ENCODE measurements at places on chromosomes 4 and X.

GRCh38 chrX:152177052-152177451, 38.7 kb upstream of the MAGEA10 start:
- DNase-seq = no peak

DNA sequence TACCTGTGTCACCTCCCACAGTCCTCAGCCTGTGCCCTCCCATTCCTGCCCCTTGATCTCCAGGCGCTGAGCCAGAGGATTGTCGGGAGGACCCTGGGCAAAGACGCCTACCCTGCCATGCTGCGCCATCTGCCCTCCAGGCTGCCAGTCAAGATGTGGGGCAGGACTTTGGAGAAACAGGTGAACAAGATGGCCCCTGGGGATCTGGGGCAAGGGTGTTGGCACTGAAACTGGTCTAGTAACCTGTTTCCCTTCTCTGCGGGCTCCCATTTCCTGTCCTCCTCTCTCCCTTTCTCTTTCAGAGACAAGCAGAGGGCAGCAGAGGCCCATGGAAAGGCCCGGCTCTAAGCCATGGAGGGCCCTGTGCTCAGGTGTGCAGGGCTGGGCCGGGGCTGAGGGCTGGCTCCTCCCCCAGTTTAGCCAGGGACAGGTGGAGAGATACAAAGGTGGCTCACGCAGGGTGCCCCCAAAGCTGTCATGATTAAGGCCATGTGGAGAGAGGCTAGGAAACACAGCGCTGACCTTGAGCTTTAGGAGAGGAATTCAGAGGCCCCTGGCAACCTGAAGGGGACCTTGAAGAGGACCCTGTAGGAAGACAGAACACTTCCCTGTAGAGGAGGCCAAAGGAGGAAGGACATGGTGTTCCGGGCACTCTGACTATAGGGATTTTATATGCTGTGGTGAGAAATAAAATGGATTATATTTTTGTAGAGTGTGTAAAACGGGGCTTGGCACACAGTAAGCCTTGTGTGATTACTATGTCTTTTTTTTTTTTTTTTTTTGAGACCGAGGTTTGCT, at the start of gene GLOD5:
TSS of gene GLOD5 (plus strand) at position 74 of the 798 bp plus-strand sequence. CDS start at position 118, 44 bp downstream.
- peak; percentile 79 for DNase-seq

- DNase-seq = peak; percentile 96
Measured at GRCh38 chr4:169070071-169070894, 60.2 kb upstream of the CBR4 start.

GRCh38 chr4:4843635-4844291, 15.7 kb upstream of the MSX1 start:
- DNase-seq = no peak

DNA sequence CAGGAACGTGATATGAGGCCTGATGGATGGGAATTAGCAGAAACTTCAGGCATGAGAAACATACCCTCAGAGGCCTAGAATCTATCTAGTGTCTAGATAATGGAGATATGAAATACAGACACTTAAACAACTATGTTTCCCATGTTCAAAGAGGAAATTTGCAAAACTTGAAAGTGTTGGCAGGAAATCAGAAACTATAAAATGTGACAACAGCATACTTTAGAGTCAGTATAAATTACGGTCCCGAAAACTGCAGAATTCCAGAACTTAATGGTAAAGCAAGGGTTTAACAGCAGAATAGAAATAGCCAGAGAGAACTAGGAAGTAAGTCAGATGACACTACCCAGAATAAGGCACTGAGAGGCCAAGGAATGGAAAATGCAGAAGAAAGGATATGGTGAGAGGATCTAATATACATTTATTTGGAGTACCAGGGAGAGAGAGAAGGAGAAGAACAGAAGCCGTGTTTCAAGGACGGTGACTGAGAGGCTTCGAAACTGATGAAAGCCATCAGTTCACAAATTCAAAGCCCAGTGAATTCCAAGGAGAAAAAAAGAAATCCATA, 7.4 kb downstream of the HTT-AS start:
- DNase-seq = no peak

DNA sequence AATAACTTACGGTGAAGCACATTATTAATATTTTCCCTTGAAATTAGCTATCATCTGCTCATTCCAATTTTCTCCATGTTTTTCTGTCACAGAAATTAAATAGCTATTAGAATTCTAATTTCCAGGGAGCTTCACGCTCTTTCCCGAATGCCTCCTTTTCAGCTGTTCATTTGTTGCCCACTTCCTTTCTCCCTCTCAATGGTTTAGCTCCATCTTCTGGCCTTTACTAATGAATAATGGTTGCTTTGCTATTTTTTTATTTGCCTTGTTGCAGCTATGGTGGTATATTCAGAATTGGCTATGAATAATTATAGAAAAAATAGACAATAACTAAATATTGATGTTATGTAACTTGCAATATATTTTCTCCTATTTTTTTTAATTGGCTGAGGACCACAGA, 70.5 kb downstream of the GRIA2 start:
- no peak for DNase-seq

All from LNCaP clone FGC (cell line).